ENCODE measurements at places on chromosomes 4 and X. TPM values are rescaled to one million over a fixed set of nuclear protein-coding genes. Genes with fewer than 3 reads are reported as not detected.

DNA sequence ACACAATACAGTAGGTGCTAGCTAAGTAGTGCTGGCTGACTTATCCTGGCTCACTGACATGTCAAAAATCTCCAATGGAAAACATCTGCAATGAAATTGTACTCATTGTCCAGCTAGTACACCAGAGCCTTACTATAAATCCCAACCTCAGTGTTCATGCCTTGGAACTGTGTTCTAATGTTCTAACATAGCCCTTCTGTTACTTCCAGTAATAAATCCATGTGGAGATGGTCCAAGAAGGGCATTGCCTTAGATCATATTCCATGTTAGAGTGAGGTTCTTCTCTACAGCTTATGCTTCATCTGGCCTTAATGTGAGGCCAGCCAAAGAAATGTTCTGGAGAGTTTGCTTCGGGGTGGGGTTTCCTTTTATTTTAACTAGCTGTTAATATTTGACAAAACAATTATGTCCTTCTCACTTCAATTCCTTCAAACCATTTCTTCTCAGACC is 25.1 kb downstream of the ENOX2 start:
- no peak for DNase-seq

DNA sequence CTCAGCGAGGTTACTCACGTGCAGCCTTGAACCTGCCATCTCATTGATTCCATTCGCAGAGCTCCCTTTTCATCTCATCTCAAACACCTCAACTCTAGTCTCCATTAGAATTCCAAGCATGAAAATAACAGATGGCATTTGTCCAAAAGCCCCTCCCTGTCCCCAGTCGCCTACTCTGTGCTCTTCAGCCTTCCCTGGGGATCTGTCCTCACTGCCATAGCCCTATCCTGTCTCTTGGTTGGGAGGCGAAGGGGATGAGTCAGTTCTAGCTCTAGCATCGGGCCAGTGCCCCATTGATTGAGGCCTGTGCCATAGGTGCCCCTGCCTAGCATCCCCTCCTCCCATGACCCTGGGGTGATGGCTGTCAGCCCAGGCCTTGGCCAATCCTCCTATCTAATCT is 134.0 kb upstream of the PJA1 start:
- no peak for DNase-seq

- no peak for DNase-seq
Measured at GRCh38 chrX:150768132-150768485, 74.9 kb downstream of the MTMR1 start.

DNA sequence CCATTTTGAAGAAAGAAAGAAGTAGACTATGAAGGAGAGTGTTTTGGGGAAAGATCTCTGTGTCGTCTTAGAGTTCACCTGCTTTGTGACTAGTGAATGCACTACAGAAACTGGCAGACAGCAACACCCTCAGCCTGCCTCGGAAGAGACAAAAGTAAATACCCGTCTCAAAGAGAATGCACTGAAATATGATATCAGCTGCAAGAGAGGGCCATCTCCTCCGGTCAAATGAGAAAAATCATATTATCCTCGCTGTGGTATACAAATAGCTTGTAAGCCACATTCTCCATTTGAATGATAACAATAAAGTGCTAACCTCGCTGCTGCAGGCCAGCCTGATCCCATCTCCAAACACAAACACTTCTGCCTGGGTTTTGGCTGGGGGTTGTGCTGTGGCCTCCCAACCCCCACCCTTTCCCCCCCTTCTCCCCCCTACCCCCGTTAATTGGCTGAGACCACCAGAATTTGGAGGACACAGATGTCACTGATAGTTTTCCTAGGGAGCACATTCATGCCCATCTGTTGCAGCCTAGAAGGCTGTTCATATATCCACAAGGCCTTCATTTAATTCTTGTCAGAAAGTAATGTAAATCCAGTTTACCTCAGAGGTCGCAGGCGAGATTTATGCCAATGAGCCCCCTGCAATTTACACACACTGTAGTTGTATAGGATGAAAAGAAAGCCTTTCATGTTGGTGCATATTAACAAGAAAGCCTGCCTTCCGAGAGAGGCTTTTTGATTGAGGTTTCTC is 46.3 kb downstream of the ALPK1 start:
- DNase-seq, result no peak

- no peak for DNase-seq
Measured at GRCh38 chrX:1500701-1501624, 36.0 kb downstream of the P2RY8 start.

- DNase-seq, result no peak
Measured at GRCh38 chr4:30904215-30904555, 184.0 kb downstream of the PCDH7 start.

DNA sequence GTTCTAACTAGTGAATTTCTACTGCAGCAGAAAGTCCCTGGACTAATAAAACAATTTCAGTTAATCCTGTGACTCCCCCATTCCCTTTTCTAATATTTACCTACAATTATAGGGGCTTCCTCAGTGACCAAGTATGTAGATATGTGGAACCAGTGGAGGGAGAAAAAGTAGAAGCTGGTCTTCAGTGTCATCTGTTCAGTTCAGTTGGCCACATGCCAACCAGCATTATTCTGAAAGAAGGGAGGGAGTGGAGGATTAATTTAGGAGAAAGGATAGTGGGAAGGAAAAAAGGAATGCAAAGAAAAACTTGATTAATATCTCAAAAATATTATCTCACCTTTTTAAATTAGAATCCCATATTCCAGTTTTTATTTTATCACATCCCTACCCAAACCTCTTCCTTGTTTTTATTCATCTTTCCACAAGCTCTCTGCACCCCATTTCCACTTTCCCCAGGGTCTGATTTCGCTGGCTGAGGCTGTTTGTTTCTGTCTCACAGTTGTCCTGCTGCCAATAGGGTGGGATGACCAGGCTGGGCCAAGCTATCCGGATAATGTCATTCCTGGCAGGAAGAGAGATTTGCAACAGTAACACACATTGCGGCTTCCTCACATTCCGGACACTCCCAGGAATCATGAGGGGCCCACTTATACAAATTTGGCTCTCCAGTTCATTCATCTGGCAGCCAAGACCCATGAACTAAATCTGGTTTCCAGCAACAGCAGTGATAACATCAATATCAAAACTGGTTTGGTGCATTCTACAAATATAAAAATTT is 24.6 kb upstream of the ANTXR2 start:
- DNase-seq, result no peak

CT45A3 gene
- total RNA-seq, result not detected

TKTL2 gene
- 0.73 TPM for total RNA-seq

NLGN3 gene
- total RNA-seq, result 21.4 TPM

F11 gene
- not detected for total RNA-seq
